Stimulated activated CD8-positive, alpha-beta memory T cell treated with anti-CD3 and anti-CD28 coated beads, Interleukin-7, amount 100 ng/mL, for 1 hour (primary cell): ENCODE measurements at places on chromosomes 7 and 10.

DNA sequence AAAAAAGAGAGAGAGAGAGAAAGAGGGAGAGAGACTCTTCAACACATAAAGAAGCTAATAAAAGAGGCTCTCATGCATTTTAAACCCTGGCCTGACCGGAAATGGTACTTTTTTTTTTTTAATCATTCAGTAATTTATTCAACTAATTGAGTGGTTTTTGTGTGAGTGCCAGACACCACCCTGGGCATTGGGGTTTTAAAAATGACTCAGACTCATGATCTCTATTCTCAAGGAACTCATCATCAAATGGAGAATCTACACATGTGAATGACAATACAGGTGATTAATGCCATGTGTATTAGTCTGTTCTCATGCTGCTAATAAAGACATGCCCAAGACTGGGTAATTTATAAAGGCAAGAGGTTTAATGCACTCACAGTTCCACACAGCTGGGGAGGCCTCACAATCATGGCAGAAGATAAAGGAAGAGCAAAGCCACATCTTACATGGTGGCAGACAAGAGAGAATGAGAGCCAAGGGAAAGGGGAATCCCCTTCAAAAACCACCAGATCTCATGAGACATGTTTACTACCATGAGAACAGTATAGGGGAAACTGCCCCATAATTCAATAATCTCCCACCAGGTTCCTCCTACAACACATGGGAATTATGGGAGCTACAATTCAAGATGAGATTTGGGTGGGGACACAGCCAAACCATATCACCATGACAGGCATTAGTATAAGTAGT, 158.5 kb upstream of the AUTS2 start:
- DNase-seq = no peak

DNA sequence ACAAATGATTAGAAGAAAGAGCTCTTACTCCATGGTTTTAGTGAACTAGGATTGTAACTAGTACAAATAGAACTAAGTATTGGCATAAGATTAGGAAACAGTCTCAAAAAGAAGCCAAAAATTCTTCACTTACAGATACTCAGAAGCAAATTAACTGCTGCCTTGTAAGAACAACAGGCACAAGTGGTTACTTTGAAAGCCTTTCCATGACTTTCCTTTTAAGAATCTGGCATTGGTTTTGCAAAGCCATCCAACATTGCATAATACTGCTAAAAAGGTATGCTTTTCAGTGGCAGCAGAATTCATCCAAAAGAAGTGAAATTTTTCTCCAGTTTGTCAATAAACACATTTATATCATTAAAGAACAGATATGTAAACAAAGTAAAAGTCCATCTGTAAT, 126.8 kb upstream of the ODAD2 start:
- DNase-seq = no peak

- no peak for DNase-seq
Observed at GRCh38 chr7:74134117-74134620, 40.0 kb upstream of the EIF4H start.

DNA sequence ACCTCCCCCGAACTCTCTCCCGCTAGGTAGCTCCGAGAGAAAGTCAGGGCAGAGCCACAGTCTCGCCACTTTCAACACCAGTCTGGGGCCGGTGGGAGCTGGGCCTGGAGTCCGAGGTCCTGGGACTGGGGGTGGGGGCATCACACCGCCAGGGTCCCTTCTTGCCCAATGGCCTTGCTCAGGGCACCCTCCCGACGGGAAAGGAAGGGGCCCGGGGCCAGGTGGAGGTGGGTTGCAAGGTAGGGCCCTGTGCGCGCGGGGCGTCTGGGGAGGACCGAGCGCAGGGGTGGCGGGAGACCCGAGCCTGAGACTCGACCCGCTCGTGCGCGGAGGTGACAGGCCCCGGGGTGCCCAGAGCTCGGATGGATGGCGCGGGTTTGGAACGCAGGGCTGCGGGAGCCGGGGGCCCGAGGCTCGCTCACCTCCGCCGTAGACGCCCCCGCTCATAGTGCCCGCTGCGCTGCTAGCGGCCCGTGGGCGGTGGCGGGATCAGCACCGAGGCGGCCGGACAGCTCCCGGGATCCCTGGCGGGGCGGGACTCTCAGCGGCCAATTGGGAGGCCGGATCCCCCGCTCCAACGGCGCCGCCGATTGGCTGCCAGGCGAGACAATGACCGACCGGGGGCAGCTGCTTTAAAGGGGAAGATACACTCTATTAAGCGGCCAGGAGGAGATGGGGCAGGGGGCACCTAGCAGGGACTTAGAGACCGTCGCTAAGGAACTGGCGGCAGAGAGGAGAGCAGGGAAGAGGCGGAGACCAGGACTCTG, at the start of gene ACTL6B:
ACTL6B (minus strand) TSS at position 541 of the 767 bp plus-strand sequence; CDS start at position 447, 94 bp downstream.
- DNase-seq = no peak

DNA sequence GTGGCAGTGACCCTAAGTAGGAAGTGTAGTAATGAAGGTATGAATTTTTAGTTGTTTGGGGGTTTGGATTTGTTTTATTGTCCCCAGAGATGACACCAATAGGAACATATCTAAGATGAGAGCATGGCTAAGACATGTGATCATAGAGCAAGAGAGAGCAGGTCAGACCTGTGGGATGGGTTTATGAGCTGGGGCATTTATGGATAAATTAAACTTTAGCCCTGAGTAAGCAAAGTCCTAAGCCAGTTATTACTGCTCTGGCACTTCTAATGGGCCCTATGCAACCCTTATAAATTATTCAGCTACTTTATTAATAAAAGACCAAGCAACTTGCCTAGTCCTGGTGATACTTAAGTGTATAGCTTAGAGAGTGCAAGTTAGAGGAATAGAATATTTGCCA, 85.1 kb downstream of the LRRC4 start:
- no peak for DNase-seq

GRCh38 chr10:5574642-5575131, 49.9 kb downstream of the CALML3 start:
- DNase-seq = no peak

DNA sequence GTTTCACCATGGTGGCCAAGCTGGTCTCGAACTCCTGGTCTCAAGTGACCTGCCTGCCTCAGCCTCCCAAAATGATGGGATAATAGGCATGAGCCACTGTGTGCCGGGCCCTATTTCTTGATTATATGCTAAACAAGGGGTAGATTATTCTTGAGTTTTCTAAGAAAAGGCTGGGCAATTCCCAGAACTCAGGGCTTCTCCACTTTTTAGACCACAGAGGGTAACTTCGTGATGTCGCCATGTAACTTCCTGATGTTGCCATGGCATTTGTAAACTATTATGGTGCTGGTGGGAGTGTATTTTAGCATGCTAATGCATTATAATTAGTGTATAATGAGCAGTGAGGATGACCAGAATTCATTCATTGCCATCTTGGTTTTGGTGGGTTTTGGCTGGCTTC, 35.8 kb downstream of the OTUD1 start:
- no peak for DNase-seq

- DNase-seq = no peak
Observed at GRCh38 chr7:28811008-28811407, 147.1 kb downstream of the TRIL start.

- DNase-seq = no peak
Observed at GRCh38 chr7:2162959-2163358, 69.8 kb downstream of the MAD1L1 start.

DNA sequence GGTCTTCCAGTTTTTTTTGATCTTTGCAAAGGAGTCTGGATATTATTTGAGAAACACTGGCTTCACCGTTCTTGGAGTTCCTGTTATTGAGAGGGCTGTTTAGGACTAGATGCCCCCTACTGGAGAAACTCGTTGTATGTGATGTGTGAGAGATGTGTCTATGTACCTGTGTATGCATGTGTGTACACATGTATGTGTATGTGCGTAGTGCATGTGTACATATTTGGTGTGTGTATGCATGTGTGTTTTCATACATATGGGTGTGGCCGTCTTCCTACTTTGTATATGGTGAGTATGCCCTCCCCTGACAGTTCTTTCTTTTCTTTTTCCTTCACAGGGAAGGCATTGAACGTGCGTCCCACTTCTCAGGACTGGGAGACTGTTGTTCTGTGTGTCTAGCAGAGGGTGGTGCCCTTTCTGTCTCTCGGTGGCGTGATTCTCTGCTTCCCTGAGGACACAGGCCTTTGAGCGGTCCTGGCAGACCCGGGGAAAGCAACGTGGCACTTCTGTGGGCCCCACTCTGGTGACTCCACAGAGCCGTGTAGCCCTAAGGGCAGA, 3.0 kb upstream of the CALHM3 start:
- no peak for DNase-seq

DNA sequence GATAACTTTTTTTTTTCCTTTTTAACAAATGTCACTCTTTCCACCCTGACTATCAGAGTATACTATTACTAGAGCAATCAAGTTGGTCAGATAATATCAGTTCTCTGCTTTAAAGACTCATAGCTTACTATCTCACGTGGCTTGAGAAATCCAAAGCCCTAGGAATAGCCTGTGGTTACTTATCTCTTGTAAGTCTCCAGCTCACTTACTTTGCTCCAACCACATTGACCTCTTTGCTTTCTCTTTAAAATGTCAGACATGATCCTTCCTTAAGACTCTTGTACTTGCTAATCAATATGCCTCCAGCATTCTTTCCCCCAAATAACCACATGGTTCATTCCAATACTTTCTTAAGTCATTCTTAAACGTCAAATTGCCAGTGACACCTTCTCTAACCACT, 1292.2 kb downstream of the REEP3 start:
- no peak for DNase-seq

- DNase-seq = no peak
Observed at GRCh38 chr7:11221984-11222383, 248.3 kb downstream of the PHF14 start.

- DNase-seq = no peak
Observed at GRCh38 chr10:125491381-125491780, 191.6 kb downstream of the TEX36 start.

- no peak for DNase-seq
Observed at GRCh38 chr7:103336761-103337160, 7.8 kb downstream of the DNAJC2 start.
